ENCODE measurements at places on chromosomes 3 and 15.

- no peaks in the 10 kb centered on the region for H3K27me3 ChIP-seq
- no peaks in the 10 kb centered on the region for H3K4me1 ChIP-seq
- no peak overlapping the region for H3K4me3 ChIP-seq
- H3K27ac ChIP-seq = no peak overlapping the region
- no peaks in the 10 kb centered on the region for H3K36me3 ChIP-seq
Observed at GRCh38 chr3:69941439-69942176, 57.9 kb upstream of the SAMMSON start.

GRCh38 chr3:45214061-45214680, 11.9 kb downstream of the TMEM158 start:
- no peak for DNase-seq
- H3K4me1 ChIP-seq = peaks cover 18% of the 10 kb centered on the region
- no peaks in the 10 kb centered on the region for H3K27me3 ChIP-seq
- no peaks in the 10 kb centered on the region for H3K36me3 ChIP-seq

DNA sequence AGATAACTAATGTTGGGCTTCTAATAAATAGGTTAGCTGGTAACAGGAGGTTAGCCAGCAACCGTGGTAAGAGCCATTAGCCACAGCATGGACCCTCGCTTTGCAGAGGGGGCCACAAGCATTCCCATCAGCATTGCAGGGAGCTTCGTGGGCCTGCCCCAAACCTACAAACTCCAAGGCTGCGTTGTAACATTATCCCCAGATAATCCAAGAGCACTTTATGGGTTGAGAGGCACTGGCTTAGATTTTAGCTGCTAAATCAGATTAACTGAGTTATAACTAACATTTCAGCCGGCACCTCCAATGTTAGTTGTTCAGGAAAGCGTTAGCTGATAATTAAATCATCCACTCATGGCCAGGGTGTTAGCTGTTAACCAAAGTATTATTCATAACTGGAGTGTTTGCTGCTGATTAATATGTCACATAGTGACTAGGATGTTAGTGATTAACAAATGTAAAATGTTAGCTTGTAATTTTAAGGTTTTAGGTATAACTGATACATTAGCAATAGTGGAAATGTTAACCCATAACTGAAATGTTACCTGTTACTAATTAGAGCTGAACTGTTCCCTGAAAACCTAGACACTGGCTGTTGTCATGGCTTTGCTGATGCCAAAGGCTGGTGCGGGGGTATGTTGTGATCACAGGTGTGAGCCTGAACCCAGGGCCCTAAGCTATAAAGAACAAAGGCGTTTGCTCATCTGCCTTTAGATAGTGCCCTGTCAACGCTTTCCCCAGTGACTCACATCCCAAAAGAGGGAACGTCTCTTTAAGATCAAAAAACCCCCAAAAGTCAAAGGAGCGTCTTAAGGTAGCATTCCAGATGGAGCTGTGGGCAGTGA, 56.2 kb downstream of the SLC6A6 start:
- H3K4me3 ChIP-seq = no peak overlapping the region
- no peak for DNase-seq
- H3K36me3 ChIP-seq = peaks cover 41% of the 10 kb centered on the region
- H3K27me3 ChIP-seq = no peaks in the 10 kb centered on the region

DNA sequence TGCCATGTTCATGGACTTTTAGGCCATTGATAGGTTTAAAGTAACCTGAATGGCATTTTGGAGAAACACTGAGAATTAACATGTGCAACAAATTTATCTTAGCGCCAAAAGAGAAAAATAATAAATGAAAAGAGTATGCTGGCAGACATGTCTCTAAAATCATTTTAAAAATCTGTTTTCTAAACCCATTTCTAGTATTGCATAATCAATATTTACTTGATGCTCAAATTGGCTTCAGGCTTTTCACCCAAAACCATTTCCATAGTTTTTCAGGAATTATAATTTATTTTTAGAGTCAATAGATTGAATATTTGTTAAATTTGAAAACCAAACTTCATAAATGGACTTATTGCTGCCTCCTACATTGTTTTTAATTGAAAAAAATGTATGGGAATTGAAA, 423.0 kb downstream of the PLOD2 start:
- no peak overlapping the region for H3K4me3 ChIP-seq
- no peaks in the 10 kb centered on the region for H3K4me1 ChIP-seq
- no peaks in the 10 kb centered on the region for H3K27me3 ChIP-seq
- no peak for DNase-seq

GRCh38 chr15:51874751-51875644, 45.5 kb downstream of the TMOD3 start:
- DNase-seq = peak; percentile 46
- no peaks in the 10 kb centered on the region for H3K4me1 ChIP-seq
- peaks cover 16% of the 10 kb centered on the region for H3K36me3 ChIP-seq
- peak overlapping the region; percentile 11 for H3K27ac ChIP-seq

DNA sequence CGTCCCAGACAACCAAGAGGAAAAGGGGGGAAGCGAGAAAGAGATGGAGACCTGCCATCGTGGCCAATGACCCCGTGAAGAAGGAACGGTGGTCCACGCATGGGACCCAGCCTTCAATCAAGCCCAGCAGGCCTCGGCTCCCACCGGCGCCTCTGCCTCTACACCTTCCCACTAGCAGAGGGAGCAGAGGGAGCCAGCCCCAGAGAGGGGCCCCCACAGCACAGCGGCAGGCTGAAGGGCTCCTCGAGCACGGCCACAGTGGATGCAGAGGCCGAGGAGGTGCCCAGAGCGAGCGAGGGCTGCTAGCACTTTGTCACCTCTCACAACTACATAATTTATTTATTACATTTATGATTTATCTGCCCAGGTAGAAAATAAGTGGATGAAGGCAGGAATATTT, 68.4 kb upstream of the TOPAZ1 start:
- no peaks in the 10 kb centered on the region for H3K36me3 ChIP-seq
- no peaks in the 10 kb centered on the region for H3K27me3 ChIP-seq
- no peak overlapping the region for H3K4me3 ChIP-seq
- no peak for DNase-seq

DNA sequence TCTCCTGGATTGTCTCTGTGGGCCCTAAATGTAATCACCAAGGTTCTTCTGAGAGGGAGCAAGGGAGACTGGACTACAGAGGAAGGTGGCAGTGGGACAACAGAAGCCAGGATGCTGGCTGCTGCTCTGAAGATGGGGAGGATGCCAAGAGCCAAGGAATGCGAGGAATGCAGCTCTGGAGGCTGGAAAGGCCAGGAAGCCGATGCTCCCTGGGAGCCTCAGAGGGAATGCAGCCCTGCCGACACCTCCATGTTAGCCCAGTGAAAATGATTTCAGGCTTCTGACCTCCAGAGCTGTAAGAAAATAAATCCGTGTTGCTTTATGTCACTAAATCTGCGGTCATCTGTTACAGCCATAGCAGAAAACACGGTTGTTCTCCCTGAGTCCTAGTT, 44.1 kb downstream of the UMPS start:
- no peaks in the 10 kb centered on the region for H3K36me3 ChIP-seq
- DNase-seq = peak; percentile 43
- peaks cover 48% of the 10 kb centered on the region for H3K4me1 ChIP-seq
- H3K4me3 ChIP-seq = no peak overlapping the region

DNA sequence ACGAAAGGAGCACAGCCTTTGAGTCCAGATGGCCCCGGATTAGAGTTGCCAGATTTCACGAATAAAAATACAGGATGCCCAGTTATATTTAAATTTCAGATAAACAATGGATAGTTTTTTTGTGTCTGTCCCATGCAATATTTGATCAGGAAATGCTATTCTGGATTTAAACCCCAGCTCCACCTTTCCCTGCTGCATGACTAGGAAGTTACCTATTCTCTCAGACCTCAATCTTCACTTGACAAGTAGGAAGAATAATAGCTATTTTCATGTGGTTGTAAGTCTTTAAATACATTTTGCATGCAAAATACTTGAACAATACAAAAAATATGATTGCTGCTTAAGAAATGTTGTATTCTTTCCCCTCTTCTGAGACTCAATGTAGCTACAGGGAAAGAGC, 125.3 kb upstream of the P2RY1 start:
- no peak for DNase-seq
- no peaks in the 10 kb centered on the region for H3K36me3 ChIP-seq
- H3K27ac ChIP-seq = no peak overlapping the region
- H3K27me3 ChIP-seq = no peaks in the 10 kb centered on the region
- no peaks in the 10 kb centered on the region for H3K4me1 ChIP-seq

DNA sequence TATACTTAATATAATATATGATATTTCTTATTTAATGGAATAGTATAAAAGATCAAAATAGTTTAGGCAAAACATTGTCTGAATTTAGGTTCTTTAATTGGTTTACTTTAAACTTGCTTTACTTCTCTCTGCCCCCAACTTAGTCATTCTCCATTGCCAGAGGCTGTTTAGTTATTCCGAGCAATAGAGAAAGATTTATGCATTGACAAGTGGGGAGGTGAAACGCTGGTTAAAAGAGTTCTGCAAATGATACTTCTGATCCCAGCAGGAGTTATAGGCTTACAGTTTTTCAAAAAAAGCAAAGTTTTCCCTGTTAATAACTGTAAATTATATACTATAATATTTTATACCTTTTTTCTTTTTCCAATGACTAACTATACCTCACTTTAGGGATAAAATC, 145.4 kb downstream of the EPHA3 start:
- H3K4me3 ChIP-seq = no peak overlapping the region
- no peaks in the 10 kb centered on the region for H3K36me3 ChIP-seq
- H3K27me3 ChIP-seq = no peaks in the 10 kb centered on the region
- H3K27ac ChIP-seq = no peak overlapping the region
- no peak for DNase-seq

DNA sequence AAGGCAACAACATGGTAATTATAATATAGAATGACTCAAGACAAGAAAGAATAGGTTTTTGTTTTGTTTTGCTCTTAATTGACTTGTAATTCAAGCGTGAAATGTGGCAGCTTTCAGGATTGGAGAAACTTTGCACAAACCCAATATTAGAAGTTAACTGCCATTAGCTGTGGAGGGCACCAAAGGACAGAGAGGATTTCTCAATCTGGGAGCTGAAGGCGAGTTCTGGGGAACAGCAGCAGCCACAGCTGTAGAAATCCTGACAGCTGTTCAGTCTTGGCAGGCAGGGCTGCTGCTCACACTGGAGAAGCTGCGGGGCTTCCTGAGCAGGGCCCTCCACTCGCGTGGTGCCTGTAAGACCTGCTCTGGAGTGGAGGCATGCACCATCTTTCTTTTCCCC, 182.2 kb upstream of the IL12A start:
- no peaks in the 10 kb centered on the region for H3K27me3 ChIP-seq
- H3K36me3 ChIP-seq = no peaks in the 10 kb centered on the region

GRCh38 chr15:64249406-64249805, 86.6 kb upstream of the PPIB start:
- peaks cover 7% of the 10 kb centered on the region for H3K4me1 ChIP-seq
- H3K4me3 ChIP-seq = no peak overlapping the region
- DNase-seq = no peak

- H3K4me3 ChIP-seq = peak overlapping the region; percentile 52
- H3K27ac ChIP-seq = no peak overlapping the region
- peaks cover 9% of the 10 kb centered on the region for H3K4me1 ChIP-seq
- H3K27me3 ChIP-seq = peaks cover 27% of the 10 kb centered on the region
- no peaks in the 10 kb centered on the region for H3K36me3 ChIP-seq
Observed at GRCh38 chr3:170420307-170420821, 1.7 kb downstream of the CLDN11 start.

DNA sequence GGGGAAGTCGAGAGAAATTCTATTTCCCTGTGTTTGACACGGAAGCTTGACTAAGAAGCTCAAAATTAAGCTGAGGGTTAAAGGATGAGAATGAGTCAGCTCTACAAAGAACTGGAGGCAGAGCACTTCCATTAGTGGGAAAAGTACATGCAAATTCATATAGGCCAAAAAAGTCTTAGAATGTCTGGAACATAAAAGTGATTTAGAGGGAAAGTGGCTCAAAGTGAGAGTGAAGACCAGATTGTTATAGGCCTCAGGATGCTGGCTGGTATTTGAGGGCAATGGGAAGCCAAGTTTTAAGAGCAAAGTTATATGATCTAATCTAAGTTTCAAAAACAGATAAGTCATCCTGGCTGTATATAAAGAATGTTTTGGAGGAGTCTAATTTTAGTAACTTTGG, 857.3 kb downstream of the NAALADL2 start:
- H3K4me3 ChIP-seq = no peak overlapping the region
- no peak for DNase-seq
- no peak overlapping the region for H3K27ac ChIP-seq

DNA sequence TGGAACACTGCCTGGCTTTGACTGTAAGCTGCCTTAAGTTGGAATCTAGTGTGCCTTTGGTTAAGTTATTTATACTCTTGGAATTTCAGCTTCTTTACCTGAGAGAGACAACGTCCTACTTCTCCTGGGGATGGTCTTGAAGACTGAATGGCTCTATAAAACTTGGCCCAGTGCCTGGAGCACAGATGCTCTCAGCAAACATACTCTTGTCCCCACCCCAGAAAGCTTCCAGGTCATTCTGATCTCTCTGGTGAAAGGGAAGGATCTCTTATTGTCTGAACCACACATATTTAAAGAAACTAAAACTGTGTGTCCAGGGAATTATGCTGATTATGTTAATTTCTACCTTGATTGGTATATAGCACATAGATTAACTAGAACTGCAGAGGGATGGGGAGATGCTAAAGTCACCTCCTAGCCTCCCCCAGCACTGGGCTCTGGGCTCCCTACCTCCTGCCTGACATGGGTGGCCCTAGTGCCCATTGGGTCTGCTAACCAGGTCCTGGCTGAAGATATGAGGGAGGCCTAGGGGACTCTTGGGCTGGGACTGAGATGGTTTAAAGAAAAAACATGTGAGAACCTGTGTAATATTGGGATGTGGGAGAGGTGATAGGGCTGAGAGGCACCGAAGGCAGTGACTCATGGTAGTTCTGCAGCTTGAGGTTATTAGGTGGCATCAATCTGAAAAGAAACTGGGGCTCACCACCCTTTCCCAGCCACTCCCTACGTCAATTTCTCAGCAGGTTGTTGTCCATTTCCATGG, 171.0 kb downstream of the RPLP1 start:
- no peaks in the 10 kb centered on the region for H3K4me1 ChIP-seq
- H3K27me3 ChIP-seq = peaks cover 8% of the 10 kb centered on the region
- H3K4me3 ChIP-seq = no peak overlapping the region
- no peaks in the 10 kb centered on the region for H3K36me3 ChIP-seq

- H3K4me3 ChIP-seq = no peak overlapping the region
- H3K27ac ChIP-seq = no peak overlapping the region
- no peaks in the 10 kb centered on the region for H3K4me1 ChIP-seq
- H3K36me3 ChIP-seq = no peaks in the 10 kb centered on the region
Observed at GRCh38 chr3:59250600-59250999, 200.8 kb upstream of the CFAP20DC start.

GRCh38 chr15:86061581-86061980, 18.1 kb upstream of the AGBL1 start:
- H3K27ac ChIP-seq = peak overlapping the region; percentile 56
- no peaks in the 10 kb centered on the region for H3K27me3 ChIP-seq
- H3K4me3 ChIP-seq = no peak overlapping the region
- no peaks in the 10 kb centered on the region for H3K36me3 ChIP-seq
- peaks cover 13% of the 10 kb centered on the region for H3K4me1 ChIP-seq

- H3K27me3 ChIP-seq = no peaks in the 10 kb centered on the region
- no peaks in the 10 kb centered on the region for H3K36me3 ChIP-seq
- peaks cover 11% of the 10 kb centered on the region for H3K4me1 ChIP-seq
- no peak overlapping the region for H3K27ac ChIP-seq
- no peak overlapping the region for H3K4me3 ChIP-seq
- no peak for DNase-seq
Observed at GRCh38 chr3:156587760-156588069, 32.8 kb upstream of the SSR3 start.

GRCh38 chr3:1092771-1093170, at the start of gene CNTN6:
CNTN6 (plus strand) TSS chr3:1093024; CDS start chr3:1148009, 54,985 bp downstream.
- H3K4me3 ChIP-seq = no peak within 1 kb of the TSS
- H3K27me3 ChIP-seq = no peaks in the 10 kb centered on the region
- H3K27ac ChIP-seq = no peak within 1 kb of the TSS
- no peak for DNase-seq
- no peaks in the 10 kb centered on the region for H3K36me3 ChIP-seq

GRCh38 chr3:123590685-123591450, 6.0 kb upstream of the HACD2 start:
- DNase-seq = no peak
- peaks cover 7% of the 10 kb centered on the region for H3K4me1 ChIP-seq
- no peak overlapping the region for H3K4me3 ChIP-seq
- no peak overlapping the region for H3K27ac ChIP-seq
- H3K27me3 ChIP-seq = no peaks in the 10 kb centered on the region

Data from gastrocnemius medialis (tissue), 4 donors.